ENCODE measurements at places on chromosomes 6 and 20.
A peak's percentile ranks its signal among the peaks of the same experiment; 100 is the strongest.

- DNase-seq: no peak
Observed at GRCh38 chr6:169640351-169640852, 61.4 kb downstream of the WDR27 start.

- DNase-seq: no peak
Observed at GRCh38 chr20:13449868-13450434, 188.8 kb downstream of the TASP1 start.

DNA sequence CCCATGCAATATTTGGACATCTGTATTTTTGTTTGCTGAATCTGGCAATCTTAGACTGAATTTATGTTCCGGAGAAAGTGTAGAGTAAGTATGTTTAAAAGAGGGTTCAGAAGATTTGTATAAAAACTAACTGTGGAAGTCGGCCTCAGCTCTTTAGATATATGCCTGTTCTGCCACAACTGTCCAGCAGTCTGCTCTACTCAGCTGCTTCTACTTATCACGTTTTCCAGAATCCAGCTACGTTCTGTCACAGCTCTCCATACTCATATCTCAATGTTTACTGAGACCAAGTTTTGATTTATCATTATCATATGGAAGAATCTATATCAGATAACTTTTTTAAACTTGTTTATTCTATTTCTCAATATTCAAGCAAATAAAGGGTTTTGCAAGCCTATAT is 721.3 kb downstream of the EYS start:
- no peak for DNase-seq

DNA sequence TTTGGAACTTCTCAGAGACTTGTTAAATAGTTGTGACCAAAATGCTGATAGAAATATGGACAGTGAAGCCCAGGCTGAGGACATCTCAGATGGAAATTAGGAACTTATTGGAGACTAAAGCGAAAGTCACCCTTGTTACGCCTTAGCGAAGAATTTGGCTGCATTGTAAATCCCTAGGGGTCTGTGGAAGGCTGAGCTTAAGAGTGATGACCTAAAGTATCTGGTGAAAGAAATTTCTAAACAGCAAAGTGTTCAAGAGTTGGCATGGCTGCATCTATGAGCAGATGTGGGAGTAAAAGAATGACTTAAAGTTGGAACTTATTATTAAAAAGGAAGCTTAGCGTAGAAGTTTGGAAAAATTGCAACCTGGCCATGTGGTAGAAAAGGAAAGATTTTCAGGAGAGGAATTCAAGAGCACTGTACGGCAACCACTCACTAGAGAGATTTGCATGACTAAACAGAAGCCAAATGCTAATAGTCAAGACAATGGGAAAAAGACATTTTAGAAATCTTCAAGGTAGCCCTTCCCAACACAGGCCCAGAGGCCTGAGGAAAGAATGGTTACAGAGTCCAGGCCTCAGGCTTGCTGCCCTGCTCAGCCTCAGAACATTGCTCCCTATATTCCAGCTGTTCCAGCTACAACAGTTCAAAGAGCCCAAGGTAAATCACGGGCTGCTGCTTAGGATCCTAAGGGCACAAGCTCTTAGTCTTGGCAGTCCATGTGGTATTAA is 61.6 kb upstream of the TNFRSF21 start:
- no peak for DNase-seq

DNA sequence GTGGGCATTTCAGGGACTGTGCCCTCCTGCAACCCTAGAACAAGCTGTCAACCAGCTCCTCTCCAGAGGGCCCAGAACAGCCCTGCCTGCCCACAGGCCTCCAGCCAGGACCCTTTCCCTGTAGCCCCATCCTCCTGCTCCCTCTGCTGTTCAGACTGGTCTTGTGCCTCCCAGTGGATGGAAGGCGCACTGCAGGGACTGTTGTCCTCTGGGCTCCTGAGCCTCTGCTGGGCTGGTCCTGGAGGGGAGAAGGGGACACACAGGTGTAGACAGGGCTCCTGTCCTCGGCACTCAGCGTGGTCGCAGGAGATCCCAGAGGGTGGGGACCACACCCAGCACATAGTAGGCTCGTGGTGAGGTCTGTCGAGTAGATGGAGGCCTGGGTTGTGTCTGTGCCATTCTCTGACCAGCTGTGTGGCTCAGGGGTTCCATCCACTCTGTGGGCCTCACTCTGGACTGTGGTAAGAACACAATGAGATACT is 11.5 kb downstream of the ITPR3 start:
- no peak for DNase-seq

DNA sequence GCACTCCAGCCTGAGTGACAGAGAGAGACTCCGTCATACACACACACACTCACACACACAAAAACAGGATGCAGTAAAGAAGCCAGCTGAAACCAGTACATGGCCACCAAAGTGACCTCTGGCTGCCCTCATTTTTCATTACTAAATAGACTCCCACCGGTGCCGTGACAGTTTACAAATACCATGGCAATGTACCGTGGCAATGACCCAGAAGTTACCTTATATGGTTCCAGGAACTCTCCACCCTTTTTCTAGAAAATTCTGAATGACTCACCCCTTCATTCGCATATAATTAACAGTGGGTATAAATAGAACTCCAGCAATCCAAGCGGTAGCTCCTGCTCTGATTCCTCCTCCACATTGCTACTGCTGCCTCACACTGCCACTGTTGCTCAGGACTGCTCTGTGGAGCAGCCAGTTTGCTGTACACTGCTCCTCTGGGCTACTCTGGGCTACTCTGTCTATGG is 57.7 kb downstream of the SNX5 start:
- DNase-seq: no peak

DNA sequence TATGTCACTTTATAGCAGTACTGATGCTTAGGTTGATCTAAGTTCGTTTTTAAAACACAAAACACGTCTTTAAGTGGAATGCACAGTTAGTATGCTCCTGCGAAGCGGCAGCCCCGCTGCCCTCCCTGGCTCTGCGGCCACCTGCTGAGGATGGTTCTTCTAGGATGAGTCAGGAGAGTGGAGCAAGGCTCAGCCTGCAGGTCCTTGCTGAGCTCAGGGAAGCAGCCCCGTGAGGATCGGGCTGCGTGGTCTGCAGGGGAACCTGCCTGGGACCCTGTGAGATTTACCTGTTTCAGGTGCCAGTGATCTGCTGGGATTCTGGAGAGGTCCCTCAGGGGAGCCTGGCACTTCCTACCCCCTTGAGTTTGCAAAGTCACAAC is 57.5 kb downstream of the SYNJ2 start:
- DNase-seq: no peak

- DNase-seq: no peak
Observed at GRCh38 chr6:29919506-29920445, 22.6 kb upstream of the HLA-A start.

DNA sequence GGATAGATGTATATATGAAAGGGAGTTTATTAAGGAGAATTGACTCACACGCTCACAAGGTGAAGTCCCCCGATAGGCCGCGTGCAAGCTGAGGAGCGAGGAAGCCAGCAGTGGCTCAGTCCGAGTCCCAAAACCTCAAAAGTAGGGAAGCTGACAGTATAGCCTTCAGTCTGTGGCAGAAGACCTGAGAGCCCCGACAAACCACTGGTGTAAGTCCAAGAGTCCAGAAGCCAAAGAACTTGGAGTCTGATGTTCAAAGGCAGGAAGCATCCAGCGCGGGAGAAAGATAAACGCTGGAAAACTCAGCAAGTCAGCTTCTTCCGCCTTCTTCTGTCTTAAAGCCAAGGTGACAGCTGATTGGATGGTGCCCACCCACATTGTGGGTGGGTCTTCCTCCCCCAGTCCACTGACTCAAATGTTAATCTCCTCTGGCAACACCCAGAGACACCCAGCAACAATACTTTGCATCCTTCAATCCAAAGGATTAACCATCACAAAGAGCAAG is 102.6 kb upstream of the GJE1 start:
- no peak for DNase-seq

DNA sequence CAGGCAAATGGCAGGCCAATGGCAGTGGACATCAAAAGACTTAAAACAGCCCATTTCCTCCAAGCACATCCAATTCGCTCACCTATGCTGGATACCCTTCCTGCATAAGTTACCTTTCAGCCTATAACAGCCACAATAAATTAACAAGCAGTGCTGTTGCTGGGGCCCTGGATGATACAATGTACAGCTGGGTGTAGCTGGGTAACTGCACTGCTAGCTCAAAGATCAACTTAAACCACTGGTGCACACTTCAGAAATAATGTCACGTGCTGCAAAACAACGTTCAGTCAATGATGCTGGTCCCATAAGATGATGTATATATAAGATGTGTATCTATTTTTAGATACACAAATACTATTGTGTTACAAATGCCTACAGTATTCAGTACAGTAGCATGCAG is 13.6 kb downstream of the IL20RA start:
- DNase-seq: no peak

DNA sequence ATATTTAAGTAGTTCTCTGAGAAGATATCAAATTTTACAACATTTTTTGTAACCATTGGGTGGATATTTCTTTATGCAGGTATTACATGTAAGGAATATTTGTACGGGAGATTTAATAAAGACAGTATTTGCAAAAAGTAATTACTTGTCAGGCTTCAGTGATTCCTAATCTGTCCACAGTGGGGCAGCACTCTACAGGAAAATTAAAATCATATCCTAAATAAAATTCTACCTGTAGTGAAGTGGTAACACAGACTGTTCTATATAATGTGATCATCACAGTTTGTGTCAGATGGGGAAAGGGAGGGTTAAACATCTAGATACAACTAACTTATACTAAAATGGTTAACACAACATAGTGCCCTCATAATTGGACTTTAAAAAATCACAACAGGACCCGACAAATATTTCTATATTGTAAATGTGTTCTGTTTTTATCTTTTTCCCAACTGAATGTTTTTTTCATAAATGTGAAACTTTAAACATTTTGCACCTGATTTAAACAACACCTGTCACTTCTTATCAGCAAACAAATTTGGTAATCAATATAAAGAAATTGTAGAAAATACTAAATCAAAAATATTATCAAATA is 145.6 kb upstream of the MANEA start:
- DNase-seq: no peak

- DNase-seq: no peak
Observed at GRCh38 chr6:128569732-128570679, 49.6 kb upstream of the PTPRK start.

DNA sequence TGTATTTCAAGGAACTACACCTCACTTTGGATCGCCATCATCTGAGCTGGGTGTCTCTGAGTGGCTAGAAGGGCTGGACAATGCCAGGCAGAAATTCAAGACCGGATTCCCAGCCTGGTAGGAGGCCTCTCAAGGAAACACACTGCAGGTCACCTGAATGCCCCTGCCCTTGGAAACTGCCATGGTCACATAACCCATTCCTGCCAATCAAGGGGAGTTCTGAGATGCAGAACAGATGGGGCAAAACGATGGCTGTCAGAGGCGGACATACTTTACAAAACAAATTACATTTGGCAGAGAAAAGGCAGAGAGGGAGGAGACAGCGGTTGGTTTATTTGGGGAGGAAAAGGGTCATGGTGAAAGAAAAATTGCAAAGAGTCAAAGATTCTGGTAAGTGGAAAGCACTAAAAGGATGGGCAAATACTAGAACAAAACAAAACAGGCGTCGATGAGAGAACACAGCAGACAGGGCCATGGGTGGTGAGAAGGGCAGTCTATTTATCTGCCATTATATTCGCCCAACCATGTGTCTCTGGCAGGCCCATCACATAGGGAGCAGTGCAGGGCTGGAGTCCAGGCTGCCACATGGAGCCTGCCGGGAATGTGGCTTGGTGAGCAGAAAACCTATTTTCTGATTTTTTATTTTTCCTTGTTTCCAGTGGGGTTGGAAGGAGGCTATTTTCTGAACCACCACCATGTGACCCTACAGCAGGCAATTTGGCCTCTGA is 13.5 kb downstream of the BEND3 start:
- DNase-seq: no peak

DNA sequence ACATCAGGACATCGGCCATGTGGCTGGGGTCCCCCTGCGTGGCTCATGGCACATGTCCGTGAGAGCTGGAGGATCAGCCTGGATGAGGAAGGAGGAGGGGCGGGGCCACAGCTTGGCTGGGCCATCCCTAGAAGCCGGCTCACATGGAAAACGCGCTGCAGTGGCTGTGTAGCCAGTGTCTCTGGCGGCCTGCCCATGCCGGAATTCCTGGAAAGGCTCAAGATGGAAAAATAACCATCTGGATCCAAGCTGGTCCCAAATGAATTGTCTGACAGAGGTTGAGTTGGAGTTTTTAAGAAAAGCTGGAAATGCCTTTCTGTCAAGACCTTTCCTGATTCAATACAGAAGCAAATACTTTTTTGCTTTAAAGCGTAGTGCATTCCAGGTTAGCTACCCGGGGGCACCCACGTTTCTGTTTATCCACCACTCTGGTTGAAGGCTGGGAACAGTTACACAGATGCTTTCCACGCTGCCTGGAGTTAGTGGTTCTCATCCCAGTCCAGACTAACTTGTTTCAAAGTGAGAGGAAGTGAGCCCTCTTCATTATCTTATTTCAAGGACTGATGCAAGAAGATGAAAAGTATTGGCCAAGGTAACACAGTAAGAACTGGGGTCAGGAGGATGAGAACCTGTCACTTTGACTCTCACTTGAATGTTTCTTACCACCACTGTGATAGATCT is 99.0 kb downstream of the GMPR start:
- DNase-seq: peak; percentile 97

- DNase-seq: no peak
Observed at GRCh38 chr20:37714978-37715672, 21.3 kb downstream of the CTNNBL1 start.

GRCh38 chr6:106181664-106182418 is 95.7 kb downstream of the PRDM1 start:
- no peak for DNase-seq

DNA sequence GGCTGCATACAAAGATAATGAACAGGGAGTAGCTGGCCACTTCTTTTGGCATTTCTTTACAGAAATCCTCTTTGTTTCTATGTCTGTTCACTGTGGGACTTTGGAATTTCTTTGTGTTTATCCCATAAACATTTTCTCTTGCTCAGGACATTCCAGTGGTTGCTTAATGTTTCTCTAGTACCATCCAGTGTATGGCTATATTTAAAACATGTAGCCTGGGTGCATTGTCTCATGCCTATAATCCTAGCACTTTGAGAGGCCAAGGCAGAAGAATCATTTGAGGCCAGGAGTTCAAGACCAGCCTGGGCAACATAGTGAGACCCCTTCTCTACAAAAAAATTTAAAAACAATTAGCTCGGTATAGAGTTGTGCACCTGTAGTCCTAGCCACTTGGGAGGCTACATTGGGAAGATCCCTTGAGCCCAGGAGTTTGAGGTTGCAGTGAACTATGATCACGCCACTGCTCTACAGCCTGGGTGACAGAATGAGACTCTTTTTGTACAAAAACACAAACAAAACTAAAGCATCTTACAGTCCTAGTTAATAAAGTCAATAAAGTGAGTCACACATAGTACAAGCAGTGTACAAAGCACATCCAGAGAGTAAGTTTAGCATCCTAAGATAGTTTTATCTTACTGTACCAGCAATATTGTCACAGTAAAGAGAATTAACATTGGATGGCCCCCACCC is 63.3 kb downstream of the ZFAND3 start:
- DNase-seq: no peak

GRCh38 chr6:26051665-26052310 is 35.4 kb upstream of the HFE start:
- DNase-seq: no peak

- DNase-seq: no peak
Observed at GRCh38 chr6:40179496-40179895, 245.2 kb upstream of the MOCS1 start.

- DNase-seq: no peak
Observed at GRCh38 chr6:109230453-109230852, 135.1 kb downstream of the CEP57L1 start.

- DNase-seq: no peak
Observed at GRCh38 chr20:31590717-31591225, 14.3 kb upstream of the ID1 start.
